Frontal cortex (tissue), 4 donors: ENCODE measurements at places on chromosomes 13 and 19. TPM values are rescaled to one million over a fixed set of nuclear protein-coding genes. Genes with fewer than 3 reads are reported as not detected.

DNA sequence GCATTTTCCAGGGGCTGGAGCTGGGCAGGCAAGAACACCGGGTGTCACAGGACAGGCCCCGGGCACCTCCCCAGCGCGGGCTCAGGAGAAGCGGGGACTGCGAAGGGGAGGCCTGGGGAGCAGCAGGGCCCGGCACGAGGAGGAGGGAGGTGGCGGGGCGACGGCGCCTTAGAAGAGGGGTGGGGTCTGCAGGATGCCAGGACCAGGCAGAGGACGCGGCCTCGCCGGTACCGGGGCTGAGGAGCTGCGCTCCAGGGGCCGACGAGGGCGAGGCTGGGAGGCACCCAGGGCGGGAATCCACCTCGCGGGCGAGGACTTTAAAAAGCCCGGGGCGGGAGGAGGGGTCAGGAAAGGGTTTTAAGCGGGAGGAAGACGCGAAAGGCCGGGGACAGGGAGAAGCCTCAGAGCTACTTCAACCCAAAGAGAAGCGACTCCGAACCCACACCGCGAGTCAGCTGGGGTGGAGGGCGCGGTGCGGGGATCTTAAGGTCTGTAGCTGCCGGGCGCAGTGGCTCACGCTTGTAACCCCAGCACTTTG, 665 bp downstream of the ZNF347 start:
- no peak for DNase-seq

DNA sequence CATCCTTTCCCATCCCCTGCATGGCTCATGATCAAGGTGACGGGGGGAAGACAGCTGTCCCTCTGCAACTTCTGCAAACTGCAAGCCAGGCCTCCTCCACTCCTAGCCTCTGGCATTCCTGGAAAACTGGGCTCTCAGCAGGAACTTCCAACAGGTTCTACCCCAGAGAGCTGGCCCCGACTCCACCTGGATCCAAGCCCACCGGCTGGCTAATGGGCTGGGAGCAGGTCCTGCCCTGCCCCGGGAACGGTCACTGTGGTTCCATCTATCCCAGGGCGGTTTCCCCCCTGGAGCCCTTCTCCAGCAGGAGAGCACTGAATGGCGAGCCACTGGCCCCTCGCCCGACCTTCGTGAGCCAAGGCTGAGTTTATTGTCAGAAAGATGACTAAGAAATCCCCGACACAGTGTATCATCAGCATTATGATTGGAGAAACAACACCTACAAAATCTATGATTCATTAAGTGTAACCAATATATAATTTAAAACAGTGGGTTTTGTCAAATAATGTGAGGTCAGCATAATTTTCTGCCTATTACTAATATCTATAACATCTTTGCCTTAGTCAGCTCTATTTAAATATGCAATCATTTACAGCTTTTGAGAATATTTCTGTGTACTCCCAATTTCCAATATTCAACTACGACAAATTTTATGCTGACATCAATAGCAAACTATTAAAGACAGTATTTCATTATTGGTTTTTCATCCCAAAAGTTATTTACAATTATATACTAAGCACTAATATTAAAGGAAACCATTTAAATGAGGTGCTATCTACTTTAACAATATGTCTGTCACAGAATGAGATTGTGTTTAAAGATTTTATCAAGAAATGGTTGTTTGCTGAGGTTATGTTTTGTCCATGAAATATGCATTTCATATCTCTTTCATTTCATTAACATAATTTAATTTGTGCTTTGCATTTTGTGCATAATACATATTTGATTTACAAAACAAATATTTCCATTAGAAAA, 133.0 kb downstream of the URI1 start:
- no peak for DNase-seq

GRCh38 chr19:18000915-18001776, 6.8 kb upstream of the ARRDC2 start:
- DNase-seq: peak; percentile 89

DNA sequence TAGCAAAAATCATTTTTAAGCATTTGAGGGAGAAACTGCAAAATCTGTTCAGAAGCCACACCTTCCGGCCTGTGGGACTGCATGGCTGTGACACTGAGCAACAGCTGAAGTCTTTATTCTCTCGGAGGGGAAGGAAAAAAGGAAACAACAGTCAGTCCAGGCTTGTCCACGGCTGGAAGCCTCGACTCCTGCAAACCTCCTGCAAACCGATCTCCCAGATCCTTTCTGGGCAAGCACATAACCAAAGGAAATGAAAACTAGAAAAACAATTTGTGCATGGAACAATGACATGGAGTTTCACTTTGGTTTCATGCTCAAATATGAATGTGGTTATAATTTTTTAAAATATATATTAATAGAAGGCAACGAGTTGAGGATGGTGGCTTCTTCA, 1.0 kb downstream of the COL4A1 start:
- DNase-seq: no peak

Gene TMEM150B
- total RNA-seq: not detected

- no peak for DNase-seq
These were observed 2.0 kb upstream of the CCDC97 start for GRCh38 chr19:41307954-41308449.

- DNase-seq: no peak
These were observed 314.9 kb upstream of the SLITRK5 start for GRCh38 chr13:87356314-87356713.

DNA sequence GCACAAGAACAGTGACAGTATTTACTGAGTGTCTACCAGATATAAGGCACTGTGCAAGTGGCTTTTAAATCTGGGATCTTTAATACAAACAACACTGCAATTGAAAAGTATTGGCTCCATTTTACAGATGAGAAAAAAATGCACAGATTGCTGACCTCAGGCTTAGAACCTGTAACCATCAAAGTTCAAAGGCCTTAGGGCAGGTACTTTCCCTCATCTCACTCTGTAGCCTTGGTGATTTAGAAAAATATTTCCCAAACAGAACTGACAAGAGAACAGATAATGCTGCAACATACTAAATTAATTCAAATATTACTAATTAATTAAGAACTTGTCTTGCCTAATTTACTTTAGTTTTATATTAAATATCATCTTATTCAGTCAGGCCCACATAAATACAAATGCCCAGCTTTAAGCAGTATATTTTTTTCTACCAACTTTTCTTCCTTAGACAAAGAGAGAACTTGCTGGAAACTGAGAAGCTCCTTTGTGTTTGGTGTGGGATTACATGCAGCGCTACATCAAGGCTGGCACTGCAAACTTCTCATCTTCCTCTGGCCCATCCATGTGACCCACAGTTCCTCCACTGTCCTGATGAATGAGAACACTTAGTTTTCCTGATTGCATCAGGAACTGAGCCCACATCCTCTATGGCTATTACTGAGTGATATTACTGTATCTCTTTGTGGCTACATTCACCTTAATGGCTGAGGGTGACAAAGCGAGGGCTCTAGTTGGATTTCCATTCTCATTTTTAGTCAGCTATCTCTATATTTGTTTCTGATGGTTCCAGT, 302.1 kb downstream of the ENOX1 start:
- no peak for DNase-seq

DNA sequence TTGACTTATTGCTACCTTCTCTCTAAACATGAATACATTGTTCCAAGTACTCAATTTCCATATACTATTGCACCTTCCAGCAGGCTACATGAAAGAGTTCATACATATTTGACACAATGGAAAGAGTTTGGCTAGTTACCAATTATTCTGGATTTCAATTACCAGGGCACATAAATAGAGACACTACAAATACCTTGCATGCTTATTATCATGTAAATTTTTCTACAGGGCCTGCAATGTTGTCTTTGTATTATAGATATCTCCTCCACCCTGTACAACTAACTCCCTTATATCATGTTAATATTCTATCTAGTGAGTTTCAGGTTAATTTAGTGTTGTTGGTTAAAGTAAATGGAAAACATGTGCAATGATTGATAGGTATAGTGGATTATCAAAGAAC, 540.7 kb upstream of the SLITRK5 start:
- DNase-seq: no peak

DNA sequence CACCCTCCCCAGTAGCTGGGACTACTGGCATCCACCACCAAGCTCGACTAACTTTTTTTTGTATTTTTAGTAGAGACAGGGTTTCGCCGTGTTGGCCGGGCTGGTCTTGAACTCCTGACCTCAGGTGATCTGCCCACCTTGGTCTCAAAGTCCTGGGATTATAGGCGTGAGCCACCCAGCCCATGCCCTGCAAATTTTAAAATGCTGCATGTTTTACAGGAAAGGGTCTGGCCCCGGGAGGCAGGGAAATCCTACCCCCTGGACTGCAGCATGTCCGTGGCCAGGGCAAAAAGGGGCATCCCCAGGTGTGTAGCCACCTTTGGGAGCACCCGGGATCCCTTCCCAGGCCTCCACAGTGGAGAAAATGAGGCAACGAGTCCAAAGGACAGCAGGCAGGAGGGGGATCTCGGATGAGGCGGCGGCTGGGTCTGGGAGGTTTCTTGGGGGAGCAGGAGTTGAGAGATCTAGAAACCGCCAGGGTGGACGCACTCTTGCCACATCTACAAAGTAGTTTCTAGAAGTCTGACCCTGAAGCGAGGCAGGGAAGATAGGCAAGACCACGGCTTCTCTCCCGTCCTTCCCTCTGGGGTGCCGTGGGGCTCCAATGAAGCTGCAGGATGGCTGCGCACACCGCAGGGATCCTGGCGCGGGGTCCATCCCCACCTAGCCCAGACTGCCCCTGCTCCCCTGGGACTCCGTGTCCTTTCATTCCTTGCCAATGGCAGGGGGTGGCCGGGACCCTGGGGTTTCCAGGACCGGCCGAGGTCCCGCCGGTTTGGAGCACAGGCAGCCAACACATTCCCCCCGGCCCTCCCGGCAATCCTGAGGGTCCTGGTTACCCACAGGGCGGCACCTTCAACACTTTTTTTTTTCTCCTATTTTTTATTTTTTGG, 21.3 kb upstream of the ZBTB7A start:
- DNase-seq: no peak
